NCI-H510A (cell line): ENCODE measurements at places on chromosomes 3 and 15.
A peak's percentile ranks its signal among the peaks of the same experiment; 100 is the strongest.

- no peak for DNase-seq
These were observed 253.3 kb upstream of the LYSMD4 start for GRCh38 chr15:99986297-99987118.

- no peak for DNase-seq
These were observed 14.4 kb downstream of the ATP13A3 start for GRCh38 chr3:194472290-194472920.

- no peak for DNase-seq
These were observed 6.7 kb upstream of the H1-8 start for GRCh38 chr3:129536374-129536667.

DNA sequence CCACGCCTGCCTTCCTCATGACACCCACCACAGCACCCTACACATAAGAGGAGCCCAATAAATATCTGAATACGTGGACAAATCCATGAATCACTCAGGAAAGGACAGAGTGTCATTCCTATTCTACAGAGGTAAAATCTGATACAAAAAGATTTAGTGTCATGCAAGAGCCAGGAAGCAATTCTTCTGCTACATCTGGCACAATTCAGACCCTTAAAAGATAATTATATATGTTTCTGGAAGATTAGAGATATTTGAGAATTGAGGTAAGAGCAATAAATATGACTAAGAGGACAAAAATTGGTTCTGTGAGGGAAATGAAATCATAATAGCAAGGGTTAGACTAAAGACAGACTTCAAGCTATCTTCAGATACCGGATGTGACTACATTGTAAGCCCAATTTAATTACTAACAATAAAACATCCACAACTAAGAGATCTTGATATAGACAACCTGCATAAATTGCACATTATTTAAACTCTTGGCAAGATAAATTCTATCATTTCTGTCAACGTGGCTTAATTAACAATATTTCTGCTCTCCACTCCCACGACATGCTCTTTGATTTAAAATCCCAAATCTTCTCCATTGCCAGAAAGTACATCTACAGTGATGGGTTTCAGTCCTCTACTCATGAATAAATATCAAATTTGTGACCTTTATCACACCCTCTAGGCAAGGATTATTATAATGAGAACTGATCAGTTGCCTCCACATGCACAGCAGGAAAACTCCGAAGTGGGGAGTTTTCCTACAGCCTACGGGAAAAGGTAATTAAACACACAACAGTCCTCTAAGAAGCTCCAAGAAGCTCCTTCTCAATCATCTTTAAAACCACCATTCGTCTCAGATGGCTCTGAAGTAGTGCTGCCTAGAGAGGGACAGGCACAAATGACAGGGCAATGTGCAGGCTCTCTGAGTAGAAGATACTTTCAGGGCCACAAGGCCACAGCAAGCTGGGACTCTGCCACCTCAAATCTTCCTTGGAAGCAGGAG lies 32.6 kb downstream of the MB21D2 start:
- DNase-seq = no peak

DNA sequence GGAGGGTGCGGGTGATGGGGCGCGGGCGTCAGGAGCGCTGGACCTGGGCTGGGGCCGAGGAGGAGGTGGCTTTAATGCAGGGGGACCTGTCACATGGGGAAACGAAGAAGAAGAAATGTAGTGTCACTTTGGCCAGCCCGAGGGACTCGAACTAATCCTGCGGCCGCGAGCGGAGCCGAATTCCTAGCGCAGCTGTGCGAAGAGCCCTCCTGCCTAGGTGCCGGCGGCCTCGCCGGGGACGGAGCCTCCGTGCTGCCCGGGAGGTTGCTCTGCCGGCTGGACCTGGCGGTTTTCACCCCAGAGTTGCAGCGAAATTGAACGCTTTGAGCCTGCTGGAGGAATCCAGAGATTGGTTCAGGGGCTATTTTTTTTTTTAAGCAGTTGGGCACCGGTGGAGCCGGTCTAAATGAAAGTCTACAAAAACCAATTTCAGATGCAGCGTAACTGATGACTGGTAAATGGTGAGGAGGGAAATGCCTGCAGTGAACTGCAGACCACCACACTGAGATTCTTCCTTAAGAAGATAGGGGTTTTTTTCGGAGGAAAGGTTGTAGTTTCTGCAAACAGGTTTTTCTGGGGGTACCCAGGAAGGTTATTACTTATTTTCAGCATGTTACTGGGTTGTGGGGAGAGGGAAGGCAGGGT lies 662 bp downstream of the TMEM108 start:
- DNase-seq = no peak

DNA sequence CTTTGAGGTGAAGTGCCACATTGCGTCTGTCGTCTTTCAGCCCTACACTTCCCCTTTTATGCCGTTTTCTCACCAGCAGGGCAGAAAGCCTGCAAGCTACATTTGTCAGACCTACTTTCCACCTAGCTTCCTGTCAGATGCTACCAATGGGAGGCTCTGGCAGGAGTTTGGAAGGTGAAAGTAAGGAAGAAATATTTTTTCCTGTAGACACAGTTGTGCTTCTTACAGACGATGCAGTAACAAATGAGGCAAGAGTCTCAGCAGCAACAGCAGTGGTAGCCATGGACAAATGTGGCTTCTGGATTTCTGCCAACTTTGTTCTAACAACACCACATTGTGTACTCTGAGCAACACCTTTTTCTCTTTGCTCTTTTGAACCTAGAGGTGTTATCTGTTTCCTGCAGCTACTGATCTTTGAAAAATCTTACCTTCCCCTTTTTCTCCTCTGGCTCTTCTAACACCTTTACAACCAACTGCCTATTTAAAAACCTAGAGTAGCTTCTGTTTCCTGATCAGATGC lies 70.6 kb upstream of the STT3B start:
- no peak for DNase-seq

GRCh38 chr3:126300761-126301481 lies 56.3 kb downstream of the KLF15 start:
- DNase-seq = no peak

DNA sequence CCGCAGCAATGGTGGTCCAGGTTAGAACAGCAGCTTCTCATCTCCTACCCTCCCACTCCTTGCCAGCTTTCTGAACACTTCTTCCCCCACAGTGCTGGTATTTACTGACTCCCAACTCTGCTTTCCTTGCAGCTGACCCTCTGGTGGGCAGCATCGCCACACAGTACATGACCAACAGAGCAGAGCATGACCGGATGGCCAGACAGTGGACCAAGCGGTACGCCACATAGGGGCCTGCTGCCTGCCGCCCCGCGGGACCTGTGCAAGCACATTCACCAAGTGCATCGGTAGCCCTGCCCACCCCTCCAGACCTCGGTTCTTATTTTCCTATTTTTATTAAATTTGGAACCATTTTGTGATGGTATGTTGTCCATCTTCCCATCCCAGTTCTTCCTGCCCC lies 216.2 kb upstream of the UBE2E1 start:
- no peak for DNase-seq

DNA sequence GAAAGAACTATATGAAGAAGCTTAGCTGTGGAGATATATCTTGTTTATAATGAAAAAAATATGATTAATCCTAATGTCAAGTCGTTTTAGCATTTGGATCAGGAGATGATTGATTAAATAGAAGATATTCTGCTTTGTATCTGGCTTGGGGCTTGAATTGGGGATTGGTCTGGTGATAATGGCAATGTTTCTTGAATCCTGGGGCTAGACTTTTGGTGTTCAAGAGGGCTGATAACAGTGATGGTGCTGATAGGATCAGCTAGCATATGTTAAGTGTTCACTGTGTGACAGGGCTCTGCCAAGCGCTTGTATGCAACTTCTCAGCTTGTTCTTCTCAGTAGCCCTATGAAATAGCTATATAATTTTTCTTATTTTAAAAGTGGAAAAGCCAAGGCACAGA lies 20.2 kb downstream of the CNOT10 start:
- no peak for DNase-seq

DNA sequence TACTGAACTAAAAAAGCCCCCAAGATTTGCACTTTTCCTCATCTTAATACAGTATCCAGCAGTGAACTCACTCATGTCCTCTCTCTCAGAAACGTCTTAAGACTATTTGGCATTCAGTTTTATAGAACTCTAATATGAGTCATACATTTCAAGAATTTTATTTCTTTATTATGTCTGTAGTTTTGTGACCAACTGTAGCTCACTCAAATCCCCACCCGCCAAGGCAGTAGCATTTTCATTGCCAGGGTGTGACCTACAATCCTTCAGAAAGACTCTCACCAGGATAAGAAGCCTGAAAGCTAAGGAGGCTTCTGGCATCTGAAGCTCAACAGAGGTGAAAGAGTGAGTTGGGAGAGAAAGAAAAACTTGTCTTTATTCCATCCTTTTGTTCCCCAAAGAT lies 537.1 kb downstream of the RSL24D1 start:
- DNase-seq = no peak

- no peak for DNase-seq
These were observed at the start of gene CPEB1 for GRCh38 chr15:82647045-82647834. Gene CPEB1 (minus strand): TSS chr15:82647363. CDS start chr15:82628459, 18,904 bp downstream.

GRCh38 chr15:96818861-96819260 lies 488.4 kb downstream of the NR2F2 start:
- DNase-seq = no peak

DNA sequence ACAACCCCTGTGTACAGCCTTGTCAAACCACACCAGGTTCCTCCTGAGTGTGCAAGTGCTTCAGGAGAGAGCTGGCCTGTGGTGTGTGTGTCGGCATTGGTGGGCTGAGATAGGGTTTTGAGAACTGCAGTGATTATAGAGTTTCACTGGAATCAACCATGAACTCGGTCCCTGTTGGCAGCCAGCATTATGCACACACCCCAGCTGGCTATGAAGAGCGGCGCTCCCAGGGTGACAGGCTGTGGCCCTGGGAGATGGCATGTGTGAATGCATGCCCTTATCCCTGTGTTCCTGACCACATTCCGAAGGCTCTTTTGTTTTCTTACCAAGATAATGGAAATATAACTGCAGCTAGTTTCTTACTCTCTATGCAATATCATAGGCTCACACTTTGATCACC lies 101.8 kb downstream of the SNRK start:
- DNase-seq = no peak

GRCh38 chr3:14880447-14881106 lies 61.8 kb downstream of the FGD5 start:
- DNase-seq = no peak

- no peak for DNase-seq
These were observed 530.2 kb downstream of the SOX2 start for GRCh38 chr3:182241766-182242488.

DNA sequence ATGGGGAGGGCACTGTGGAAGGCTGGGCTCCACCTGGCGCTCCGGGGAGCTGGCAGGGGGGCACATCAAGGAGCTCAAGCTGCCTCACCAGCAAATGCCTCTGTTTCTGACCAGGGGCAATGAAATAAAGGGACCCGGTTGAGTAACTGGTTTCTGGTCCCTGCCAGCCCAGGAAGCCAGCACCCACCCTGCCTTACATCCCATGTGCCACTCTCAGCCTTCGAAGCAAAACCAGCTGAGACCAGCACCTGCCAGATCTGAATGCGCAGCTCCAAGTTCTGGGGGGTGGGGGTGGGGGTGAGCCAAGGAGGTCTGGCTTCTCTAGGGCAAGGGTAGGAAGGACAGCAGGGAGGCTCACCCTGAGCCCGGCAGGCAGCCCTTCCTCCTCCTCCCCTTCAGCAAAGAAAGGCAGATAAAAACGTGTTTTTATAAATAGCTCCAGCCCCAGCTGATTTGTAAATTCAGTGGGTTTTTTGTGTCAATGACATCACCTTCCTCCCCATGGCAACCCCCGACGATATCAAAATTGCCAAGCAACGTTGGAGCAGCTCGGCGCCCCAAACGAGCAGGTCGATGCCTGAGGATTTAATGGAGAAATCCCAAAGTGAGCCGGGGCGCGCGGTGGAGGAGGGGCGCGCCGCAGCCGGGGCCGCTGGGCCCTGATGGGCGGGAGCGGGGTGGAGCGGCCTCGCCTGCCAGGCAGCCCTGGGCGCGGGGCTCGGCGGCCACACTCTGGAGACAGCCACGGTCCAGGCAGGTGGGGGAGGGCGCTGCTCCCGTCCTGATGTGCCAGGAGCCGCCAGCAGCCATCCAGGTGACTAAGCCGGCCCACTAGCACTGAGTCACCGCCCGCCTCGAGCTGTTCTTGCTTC lies at the start of gene PAK6:
PAK6 (plus strand) TSS at position 532 of the 872 bp plus-strand sequence. CDS start 25,723 bp downstream, outside the sequence.
- peak; percentile 31 for DNase-seq

DNA sequence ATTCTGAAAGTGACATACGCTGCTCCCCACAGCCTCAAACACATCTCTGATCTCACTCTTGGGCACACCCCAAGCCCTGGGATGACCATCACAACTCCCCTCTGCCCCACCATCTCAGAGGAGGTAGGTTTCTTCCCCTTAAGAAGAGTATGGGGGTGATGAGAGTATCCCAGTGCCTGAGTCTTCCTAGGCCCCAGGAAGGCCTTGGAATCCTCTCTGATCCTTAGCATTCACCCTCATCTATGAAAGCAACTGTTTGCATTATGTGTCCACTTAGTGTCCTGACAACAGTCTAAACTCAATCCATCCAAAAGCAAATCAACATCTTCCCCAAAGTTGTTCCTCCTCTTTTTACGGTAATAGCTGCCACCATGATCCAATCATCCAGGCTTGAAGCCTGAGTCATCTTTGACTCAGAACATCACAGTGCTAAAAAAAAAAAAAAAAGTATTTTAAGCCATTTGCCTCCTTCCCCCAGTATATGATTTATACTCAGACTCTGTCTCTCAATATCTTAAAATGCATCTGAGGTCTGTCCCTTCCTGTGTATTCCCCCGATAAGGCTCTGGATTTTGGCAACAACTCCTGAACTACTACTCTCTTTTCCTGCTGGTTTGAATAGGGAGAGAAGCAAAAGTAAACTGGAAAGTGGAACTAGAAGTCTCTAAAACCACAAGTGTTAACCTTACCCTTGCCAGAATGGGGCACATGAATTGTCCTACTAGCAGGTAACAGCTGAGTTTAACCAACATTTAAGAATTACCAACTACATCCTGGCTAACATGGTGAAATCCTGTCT lies 22.5 kb downstream of the POPDC2 start:
- no peak for DNase-seq

DNA sequence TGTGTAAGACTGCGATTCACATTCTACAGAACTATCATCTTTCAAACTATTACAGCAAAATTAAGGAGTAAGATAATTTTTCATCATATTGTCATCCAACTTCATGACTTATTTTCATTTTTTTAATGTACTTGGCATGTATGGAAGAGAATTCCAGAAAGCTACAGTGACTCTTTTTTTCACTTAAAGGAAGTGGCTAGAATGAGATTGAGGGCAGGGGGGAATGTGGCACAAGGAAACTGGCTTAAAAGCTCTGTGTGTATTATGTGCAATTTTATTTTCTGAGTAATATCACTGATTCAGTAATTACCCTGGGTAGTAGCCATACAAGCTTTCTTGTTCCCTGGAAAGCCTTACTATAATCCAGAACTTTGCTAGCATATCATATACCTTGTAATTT lies 94.6 kb downstream of the FILIP1L start:
- no peak for DNase-seq

GRCh38 chr15:93257920-93258319 lies 168.9 kb upstream of the RGMA start:
- no peak for DNase-seq
